ENCODE measurements at places on chromosomes 12 and 14.
A peak's percentile ranks its signal among the peaks of the same experiment; 100 is the strongest.

- no peak for DNase-seq
These were observed 46.5 kb downstream of the TSPAN9 start for GRCh38 chr12:3123729-3124128.

DNA sequence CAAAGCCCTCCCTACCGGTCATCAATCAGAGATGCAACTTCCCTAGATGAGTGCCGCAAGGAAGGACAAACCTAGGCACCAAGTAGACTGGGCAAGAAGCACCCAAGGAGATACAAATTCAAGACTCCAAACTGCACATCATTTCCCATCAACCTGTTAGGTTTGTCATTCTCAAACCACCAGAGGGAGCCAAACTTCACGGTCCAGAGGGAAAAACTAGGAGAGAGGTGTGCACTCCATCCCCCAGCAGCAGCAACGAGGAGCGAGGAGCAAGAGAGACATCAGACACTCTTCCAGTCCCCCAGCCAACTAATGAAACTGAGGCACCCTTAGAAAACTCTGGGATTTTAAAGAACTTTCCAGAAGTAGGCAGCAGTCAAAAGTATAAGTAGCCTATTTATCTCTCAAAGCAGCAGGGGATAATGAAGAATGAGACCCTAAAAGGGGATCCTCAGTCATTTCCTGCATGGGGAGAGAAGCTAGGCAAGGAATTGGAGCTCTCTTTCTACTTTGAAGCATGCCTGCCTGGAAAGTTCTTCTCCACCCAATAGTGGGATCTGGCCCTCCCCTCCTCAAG is 37.0 kb upstream of the NT5DC3 start:
- no peak for DNase-seq

- DNase-seq, result no peak
These were observed at the start of gene OLR1 for GRCh38 chr12:10171973-10172728. OLR1 (minus strand) TSS chr12:10172132; CDS start chr12:10172077, 55 bp downstream.

DNA sequence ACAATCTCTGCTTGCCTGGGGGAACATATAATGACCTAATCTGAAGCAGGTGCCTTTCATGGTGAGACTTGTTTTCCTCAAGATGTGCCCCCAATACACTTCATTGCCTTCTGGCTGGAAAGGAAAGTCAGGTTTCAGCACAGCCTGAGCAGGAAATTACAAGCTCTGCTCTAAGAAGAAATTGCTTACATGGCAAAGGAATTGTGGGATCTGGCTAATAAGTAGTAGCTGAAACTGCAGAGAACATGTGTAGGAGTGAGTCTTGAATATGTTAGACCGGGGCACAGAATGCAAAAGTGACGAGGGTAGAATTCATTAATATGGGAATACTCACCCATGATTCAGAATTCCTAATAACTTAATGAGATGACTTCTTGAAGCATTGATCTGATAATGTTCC is 6.3 kb upstream of the CFAP54 start:
- DNase-seq, result no peak

- DNase-seq, result no peak
These were observed 344.4 kb upstream of the STXBP6 start for GRCh38 chr14:25394356-25394755.

- DNase-seq, result no peak
These were observed 8.1 kb upstream of the LRRK2 start for GRCh38 chr12:40216516-40217288.

- DNase-seq, result no peak
These were observed 5.8 kb downstream of the PTGES3 start for GRCh38 chr12:56682323-56682722.

GRCh38 chr12:92886131-92886530 is 43.0 kb downstream of the EEA1 start:
- DNase-seq, result no peak

DNA sequence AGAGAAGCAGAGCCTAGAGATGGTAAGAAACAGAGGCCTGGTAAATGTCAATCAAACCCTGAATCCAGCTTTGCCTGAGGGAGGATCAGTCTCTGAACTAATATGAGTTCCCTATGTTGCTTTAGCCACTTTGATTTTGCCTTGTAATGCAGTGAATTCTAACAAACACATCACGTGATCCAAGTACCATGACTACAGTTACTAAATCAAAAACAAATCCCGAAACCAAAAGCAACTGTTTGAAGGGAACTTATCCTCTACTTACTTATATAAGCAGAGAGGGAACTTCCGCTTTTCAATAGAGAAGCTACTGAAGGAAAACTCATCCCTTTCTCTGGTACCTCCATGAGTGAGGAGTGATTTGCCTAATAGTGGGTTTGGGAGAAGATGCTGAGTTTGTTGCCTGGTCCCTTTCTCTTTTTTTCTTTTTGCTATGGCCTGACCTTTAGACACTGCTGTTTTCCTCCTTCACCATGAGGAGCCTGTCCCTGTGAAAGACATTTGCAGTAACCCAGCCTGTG is 7.7 kb upstream of the PPTC7 start:
- no peak for DNase-seq

DNA sequence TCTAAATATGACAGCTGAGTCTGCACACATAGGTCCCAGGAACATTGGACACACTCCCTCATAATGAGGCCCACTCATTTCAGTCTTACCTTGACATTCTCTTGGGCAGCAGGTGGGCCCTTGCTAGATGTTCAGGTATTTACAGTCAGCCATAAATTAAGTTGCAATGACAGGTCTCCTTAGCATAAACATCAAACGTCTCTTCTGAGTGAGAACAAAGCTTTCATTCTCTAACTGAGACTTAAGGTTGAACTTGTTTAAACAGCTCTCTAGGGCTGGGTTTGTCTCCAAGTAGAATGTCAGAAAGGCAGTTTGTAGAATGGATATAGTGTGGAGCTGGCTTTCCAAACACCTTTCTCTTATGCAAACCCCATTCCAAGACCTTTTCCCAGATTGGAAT is 10.3 kb downstream of the ACVR1B start:
- no peak for DNase-seq

GRCh38 chr12:26701604-26702215 is 131.3 kb downstream of the ITPR2 start:
- DNase-seq, result no peak

DNA sequence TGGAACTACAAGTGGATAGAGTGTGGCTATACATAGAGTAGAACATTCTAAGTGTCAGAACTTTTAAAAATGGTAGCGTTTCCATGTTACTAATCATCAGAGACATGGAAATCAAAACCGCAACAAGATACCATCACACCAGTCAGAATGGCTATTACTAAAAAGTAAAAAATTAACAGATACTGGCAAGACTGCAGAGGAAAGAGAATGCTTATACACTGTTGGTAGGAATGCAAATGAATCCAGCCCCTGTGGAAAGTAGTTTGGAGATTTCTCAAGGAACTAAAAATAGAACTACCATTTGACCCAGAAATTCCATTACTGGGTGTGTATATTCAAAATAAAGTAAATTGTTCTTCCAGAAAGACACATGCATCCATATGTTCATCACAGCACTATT is 518.6 kb downstream of the NELL2 start:
- no peak for DNase-seq

DNA sequence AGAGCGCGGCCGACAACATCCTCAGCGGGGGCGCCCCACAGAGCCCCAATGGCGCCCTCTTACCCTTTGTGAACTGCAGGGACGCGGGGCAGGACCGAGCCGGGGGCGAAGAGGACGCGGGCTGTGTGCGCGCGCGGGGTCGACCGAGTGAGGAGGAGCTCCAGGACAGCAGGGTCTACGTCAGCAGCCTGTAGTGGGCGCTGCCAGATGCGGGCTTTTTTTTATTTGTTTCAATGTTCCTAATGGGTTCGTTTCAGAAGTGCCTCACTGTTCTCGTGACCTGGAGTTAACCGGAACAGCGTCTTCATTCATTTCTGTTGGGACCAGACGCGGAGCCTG is 103.8 kb upstream of the FKBP4 start:
- DNase-seq, result peak; percentile 31

DNA sequence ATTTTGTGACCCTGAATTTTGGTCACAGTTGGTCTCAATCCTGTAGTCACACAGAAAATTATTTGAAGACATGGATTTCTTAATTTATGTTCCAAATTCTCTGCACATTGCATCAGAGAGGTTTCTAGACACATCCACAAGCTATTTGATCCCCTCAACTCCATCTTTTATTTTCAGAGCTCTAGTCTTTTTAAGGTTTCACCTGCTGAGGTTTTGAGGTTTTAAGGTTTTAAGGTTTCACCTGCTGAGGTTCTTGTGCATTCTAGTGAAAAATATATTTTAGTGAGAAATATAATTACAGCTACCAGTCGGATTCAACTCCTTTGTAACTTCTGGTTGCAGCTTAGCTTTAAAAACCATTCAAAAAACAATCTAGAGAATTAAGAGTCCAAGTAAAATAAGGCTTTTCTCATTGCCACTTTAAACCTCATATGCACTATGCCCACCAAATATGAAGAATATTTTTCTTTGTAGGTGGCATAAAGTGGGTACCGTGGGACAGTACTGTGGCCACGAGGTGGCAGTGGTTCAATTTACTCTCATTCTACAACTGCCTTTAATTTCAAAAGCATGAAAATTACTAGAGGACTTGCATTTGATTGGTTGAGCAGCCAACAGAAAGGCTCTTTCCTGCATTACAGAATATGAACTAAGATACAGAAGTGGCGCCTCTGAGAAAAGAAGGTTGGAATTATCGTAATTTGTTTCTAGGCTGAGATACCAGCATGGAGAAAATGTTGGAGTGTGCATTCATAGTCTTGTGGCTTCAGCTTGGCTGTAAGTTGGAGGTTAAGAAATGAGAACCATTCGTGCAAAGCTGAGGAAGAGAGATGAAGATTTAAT is 366.5 kb upstream of the OR4E1 start:
- DNase-seq, result no peak

DNA sequence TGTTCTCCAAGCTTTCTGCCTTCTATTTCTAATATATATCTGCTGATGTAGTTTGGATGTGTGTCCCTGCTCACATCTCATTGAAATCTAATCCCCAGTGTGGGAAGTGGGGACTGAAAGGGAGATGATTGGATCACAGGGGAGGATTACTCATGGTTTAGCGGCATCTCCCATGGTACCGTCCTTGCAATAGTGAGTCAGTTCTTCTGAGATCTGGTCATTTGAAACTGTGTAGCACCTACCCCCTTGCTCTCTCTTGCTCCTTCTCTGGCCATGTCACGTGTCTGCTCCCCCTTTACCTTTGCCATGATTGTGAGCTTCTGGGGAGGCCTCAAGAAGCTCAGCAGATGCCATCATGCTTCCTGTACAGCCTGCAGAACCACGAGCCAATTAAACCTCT is 26.2 kb upstream of the ALX1 start:
- DNase-seq, result no peak

GRCh38 chr14:91038439-91038838 is 22.0 kb downstream of the RPS6KA5 start:
- DNase-seq, result no peak

GRCh38 chr12:34402228-34402898 is 380.1 kb downstream of the ALG10 start:
- DNase-seq, result no peak

GRCh38 chr12:14850929-14851663 is 7.8 kb upstream of the ART4 start:
- no peak for DNase-seq

- DNase-seq, result no peak
These were observed 156.6 kb downstream of the DAD1 start for GRCh38 chr14:22432348-22432976.

- no peak for DNase-seq
These were observed 30.6 kb upstream of the TUBA1A start for GRCh38 chr12:49219417-49220026.

- DNase-seq, result no peak
These were observed 76.7 kb downstream of the GALC start for GRCh38 chr14:87916103-87916885.

DNA sequence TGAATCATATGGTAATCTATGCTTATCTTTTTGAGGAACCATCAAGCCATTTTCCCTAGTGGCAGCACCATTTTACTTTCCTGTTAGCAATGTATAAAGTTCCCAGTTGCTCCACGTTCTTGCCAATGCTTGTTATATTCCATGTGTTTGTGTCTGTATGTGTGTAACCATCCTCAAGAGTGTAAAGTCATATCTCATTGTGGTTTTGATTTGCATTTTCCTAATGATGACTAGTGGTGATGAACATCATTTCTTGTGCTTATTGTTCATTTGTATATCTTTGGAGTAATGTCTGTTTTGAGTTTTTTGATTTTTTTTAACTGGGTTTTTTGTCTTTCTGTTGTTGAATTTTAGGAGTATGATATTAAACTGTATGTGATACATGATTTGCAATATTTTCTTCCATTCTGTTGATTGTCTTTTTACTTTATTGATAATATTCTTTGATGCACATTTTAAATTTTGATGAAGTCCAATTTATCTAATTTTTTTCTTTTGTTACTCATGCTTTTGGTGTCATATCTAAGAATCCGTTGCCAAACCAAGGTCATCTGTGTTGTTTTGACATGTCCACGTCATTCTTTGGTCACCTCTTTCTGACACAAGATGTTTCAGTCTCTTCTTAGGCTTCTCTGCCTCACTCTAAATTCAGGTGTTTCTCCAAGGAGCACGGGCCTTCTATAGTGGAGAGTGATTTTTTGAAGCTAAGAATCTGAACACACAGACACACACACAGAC is 36.1 kb downstream of the PPHLN1 start:
- no peak for DNase-seq

- no peak for DNase-seq
These were observed 28.5 kb upstream of the KLHL42 start for GRCh38 chr12:27751386-27752047.

DNA sequence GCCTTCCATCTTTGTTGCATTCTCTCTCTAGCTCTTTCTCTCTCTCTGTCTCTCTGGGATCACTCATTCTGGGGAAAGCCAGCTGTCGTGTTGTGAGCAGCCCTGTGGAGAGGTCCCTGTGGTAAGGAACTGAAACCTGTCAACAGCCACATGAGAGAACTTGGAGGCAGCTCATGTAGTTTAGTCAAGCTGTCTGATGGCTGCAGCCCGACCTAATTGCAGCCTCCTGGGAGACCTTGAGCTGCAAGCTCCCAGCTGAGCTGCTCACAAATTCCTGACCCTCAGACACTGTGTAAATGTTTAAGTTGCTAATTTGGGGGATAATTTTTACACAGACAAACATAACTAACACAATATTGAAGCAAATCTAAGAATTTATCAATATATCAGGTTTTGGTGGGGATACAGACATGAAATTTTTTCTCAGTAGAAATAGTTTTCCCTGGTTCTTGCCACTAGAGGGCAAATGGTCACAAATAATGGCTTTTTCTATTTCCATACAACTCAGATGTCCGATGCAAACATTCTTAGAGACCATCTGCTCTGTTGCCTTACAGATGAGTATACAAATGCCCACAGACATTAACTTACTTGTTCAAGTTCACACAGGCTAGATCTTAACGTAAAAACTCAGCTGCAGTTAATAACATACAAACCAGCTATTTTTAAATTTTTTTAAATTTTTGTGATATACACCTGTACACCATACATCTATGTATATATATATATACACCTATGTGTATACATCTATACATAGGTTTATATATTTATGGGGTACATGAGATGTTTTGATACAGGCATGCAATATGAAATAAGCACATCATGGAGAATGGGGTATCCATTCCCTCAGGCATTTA is 15.5 kb upstream of the KRR1 start:
- no peak for DNase-seq

DNA sequence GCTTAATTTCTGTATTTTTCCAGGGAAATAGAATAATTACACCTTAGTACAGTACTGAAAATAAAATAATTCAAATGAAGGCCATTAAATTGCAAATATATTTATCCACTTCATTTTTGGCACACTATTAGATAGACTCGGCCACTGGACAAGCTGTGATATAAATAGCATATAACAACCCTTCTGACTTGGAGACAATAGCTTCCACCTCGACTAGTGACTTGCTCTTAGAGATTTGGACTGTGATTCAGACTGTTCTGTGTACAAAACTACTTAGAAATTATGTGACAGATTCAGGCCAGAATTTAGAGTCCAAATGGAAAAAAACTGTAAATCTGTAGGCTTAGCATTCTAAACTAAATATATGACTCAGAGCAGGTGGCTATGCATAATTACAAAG is 949.9 kb downstream of the LRFN5 start:
- DNase-seq, result no peak
